Activated T-helper 1 cell treated with anti-CD3 and anti-CD28 coated beads, Interleukin-12 subunit alpha, Interleukin-12 subunit beta, Interleukin-2, Interleukin-4 antibody, amounts not matched to agents 30 ng/mL and 10 ng/mL and 1 ng/mL, durations not matched to agents 14 hours and 24 hours and 36 hours (primary cell): ENCODE measurements at places on chromosomes 7 and 10. TPM values are rescaled to one million over a fixed set of nuclear protein-coding genes. Genes with fewer than 3 reads are reported as not detected.

DNA sequence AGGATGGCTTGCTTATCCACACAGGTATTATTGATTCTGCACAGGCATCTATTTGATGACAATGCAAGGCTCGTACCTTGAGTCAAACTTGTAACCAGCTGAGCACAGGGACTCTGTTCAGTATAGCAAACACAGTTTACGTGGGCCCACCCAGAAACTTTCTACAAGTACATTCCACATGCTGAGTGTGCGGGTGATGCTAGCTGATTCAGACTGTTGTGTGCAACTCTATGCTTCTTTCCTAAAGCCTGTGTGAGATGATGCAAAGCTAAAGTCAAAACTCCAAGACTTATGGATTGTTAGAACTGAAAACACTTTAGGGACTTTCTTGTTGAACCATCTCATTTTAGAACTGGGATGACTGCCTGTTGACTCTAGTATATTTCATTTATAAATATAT lies 21.5 kb upstream of the CALD1 start:
- no peak for DNase-seq

GRCh38 chr10:70355051-70356021 lies 27.1 kb downstream of the LRRC20 start:
- peak; percentile 38 for DNase-seq

GRCh38 chr10:121736315-121737130 lies 138.3 kb upstream of the FGFR2 start:
- DNase-seq, result no peak

DNA sequence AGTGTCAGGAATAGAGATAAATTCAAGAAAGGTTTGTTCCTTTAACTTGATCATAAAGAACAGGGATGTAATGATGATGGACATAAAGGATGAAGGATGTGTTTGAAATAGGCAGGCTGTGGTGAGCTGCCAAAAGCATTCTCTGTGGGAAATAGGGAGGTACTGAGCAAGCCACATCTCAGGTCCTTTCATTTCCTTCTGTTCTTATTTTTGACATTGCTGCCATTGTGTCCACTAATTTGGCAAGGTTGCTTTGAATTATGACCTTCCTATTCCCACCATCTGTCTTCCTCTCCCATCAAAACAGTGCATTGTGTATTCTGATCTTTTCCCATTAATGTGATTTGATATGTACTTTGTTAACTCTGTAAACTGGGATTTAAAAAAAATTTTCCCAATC lies 9.4 kb downstream of the SCRN1 start:
- no peak for DNase-seq

- no peak for DNase-seq
Measured at GRCh38 chr7:141676618-141677017, 25.3 kb downstream of the DENND11 start.

GLCCI1 gene
- 13.4 and 13.5 TPM in 2 replicates for total RNA-seq

CPA2 gene
- not detected in 2 replicates for total RNA-seq

GIMAP7 gene
- total RNA-seq, result 46.9 and 55.1 TPM in 2 replicates

SCD gene
- 194 TPM in 2 replicates for total RNA-seq
